H1 (cell line): ENCODE measurements at places on chromosomes 16 and 17. TPM values are rescaled to one million over a fixed set of nuclear protein-coding genes. Genes with fewer than 3 reads are reported as not detected.

GRCh38 chr17:77681861-77682260, 276.6 kb upstream of the TNRC6C start:
- DNase-seq = no peak

DNA sequence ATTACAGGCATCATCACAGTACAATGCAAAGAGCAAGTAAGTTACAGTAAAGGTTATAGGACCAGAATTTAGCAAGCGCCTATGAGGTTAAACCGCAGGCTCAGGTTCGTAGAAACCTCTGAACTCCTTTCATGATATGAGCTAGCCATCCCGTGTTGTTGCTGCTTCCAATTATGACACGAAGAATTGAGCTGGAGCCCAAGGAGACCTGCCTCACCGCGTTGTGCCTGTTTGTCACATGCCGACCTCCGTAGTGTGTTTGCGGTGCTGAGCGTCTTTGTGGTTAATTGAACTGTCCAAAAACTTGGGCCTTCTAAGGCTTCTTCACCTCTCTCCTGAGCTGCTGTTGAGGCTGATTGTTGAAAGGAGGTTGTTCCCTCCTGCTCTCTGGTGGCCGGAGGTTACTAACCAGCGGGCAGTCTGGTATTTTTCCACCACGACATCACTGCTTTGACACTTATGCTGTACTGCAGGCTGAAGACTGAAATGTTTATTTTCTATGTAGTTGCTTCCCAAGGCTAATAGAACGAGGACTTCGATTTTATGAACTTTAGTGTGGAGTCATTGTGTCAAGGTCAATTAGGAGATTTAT, 67.5 kb downstream of the SEC14L1 start:
- DNase-seq = no peak

GRCh38 chr16:77171745-77172635, 19.0 kb upstream of the MON1B start:
- DNase-seq = no peak

- DNase-seq = no peak
Measured at GRCh38 chr16:83737729-83738354, 69.9 kb upstream of the HSBP1 start.

DNA sequence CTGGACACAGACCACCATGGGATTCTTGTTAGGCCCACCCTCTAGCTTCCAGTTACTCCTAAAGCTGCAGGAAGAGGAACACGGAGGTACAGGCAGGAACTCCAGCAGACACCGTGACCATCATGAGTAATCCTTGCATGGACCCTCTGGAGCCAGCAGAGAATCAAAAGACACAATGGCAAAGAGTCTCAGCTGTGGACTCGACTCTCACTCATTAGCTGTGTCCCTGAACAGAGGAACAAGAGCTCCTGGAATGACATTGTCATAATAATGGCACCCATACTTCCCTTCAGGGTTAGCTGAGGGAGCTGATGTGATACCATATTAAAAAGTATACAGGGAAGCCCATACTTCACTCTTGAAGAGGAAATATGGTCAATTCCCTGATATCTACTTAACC, 176.3 kb upstream of the ASIC2 start:
- DNase-seq = no peak

- no peak for DNase-seq
Measured at GRCh38 chr16:57865746-57866528, 63.6 kb upstream of the KIFC3 start.

DNA sequence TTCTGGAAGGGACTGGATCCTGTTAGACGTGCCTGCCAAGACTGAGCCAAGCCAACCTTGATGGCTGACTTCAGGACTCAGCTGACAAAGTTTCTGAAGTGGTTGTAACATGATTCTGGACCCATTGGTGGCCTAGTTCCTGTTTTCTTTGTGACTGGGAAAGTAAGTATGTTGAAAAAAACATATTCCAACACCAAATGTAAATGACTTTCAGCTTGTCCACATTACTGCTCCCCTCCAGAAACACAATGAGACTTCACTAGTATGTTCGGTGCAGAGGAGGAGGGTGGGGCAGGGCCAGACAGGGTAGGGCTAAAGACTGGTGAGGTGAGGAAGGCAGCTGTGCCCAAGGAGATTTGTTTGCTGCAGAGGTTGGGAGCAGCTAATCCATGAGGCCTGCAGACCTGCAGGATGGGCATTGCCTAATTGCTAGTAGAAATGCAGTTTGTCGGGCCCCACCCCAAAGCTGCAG, 26.4 kb downstream of the NMT1 start:
- no peak for DNase-seq

GRCh38 chr17:57132663-57133062, 47.6 kb downstream of the AKAP1 start:
- DNase-seq = no peak

DNA sequence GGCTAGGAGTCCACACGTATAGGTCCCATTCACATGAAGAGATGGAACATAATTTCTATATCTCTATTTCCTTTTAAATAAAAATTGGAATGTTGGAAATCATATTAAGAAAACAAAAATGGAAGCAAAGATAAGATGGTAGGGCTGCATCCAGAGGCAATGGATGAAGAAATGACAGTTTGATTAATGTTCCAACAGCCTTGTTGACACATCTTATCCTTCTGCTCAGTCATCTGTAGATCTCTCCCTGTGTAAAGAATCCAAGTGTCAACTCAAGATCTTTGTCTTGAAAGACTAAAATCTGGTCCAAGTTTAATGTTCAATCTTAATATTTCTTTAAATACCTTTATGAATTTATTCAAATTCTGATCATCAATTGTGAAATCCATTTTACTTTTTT, 7.8 kb upstream of the KCNJ2 start:
- DNase-seq = no peak

DNA sequence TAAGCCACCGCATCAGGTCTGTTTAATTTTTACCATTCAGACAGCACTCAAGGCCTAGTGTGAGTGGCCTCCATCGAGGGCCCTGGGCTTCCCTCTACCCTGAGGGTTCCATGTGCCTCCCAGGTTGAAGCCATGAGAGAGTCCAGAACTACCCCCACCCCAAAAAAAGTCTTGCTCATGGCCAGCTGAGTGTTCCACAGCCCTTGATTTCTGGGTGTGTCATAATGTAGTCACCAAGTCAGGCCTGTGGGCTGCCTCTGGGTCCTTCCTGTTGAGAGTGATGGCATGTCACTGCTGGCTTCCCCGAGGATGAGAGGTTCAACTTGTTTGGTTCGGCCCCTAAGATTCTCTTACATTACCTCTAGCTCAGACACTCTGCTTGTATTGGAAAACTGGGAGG, 100.6 kb downstream of the PITPNC1 start:
- no peak for DNase-seq

Gene GPR179
- 0.07 and 0.13 TPM in 2 replicates for total RNA-seq

Gene NPTX1
- 12.0 and 14.8 TPM in 2 replicates for total RNA-seq

Gene PRSS27
- 1.3 and 2.2 TPM in 2 replicates for total RNA-seq
